A172 (cell line): ENCODE measurements at places on chromosomes 13 and 19. TPM values are rescaled to one million over a fixed set of nuclear protein-coding genes. Genes with fewer than 3 reads are reported as not detected.

The APLP1 gene
- 39.8 and 52.5 TPM in 2 replicates for total RNA-seq

The CCDC70 gene
- total RNA-seq, result not detected in 2 replicates

The PNMA8A gene
- not detected in 2 replicates for total RNA-seq

The SHISA7 gene
- total RNA-seq, result not detected in 2 replicates

The CRX gene
- not detected in 2 replicates for total RNA-seq

The IRGC gene
- total RNA-seq, result not detected in 2 replicates

The SLC15A1 gene
- not detected in 2 replicates for total RNA-seq

The MAST1 gene
- 1.3 and 3.2 TPM in 2 replicates for total RNA-seq

The ZNF442 gene
- total RNA-seq, result 1.9 and 2.4 TPM in 2 replicates

The KMT2B gene
- 8.0 and 9.6 TPM in 2 replicates for total RNA-seq

The LYPD3 gene
- total RNA-seq, result 0.43 TPM in 1 of 2 replicates, not detected in the other

The APOE gene
- 0.14 and 0.86 TPM in 2 replicates for total RNA-seq
